ENCODE measurements at places on chromosomes 5 and 9.
A peak's percentile ranks its signal among the peaks of the same experiment; 100 is the strongest.

DNA sequence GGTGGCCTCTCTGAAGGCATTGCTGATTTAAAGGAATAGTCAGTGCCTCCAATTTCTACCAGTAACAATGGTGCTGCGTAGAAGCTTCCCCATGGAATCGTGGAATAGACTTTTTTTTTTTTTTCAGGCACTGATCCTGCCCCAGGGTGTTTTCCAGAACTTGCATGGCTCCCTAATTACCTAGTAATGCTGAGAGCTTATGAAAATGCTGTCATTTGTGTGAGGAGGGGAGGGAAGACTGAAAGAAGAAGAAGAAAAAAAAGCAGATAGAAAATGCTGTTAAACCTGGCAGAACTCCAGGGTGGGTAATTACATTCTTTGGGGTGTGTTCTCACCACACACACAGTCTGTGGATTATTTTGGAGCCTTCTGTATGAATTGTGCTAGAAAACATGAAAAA lies 4.8 kb upstream of the GRIA1 start:
- no peak for DNase-seq

DNA sequence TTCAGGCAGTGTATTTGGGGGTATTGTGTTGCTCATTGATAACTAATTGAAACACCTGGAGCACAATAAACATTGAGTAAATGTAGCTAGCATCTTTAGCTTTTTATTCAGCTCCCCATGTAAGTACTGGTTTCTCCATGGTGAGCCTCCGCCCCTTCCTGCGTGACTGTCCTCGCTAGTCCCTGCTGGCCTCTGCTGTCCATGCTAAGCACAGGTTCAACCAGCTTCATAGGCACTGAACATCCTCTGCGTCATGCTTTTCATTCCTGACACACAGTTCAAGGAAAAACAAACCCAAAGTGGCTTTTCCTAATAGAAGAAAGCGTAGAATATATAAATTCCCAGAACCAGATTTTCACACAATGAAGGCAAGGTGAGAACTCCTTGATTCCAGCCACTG lies 27.3 kb upstream of the DAP start:
- no peak for DNase-seq

DNA sequence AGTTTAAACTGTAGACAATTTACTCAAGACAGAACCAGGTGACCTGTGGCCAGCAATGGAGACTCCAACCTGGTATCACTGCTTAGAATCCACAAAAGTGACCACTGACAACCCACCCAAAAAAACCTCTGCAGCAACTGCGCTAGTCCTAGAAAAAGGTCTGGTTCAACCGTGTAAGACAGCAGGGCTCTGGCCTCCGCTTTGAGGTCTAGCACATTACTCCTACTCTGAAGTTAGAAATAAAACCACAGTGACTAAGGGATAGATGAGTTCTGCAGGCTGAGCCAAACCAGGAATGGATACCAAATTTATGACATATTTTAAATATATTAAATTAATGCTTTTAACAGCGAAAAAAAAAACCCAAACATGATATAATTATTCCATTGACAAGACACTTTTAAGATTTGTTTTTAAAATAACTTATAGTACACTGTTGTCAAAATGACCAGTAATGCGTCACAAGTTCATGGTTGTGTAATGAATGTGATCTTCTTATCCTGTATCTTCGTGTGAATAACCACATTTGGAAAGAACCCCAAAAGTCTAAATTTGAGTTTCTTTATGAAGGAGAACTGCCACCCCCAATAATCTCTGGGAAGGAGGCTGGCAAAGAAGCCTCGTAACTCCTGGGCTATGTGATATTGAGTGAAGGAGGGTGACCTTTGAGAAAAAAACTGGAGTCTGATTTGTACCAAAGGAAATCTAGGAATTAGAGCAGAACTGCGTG lies 101.9 kb upstream of the SLC44A1 start:
- peak; percentile 80 for DNase-seq

DNA sequence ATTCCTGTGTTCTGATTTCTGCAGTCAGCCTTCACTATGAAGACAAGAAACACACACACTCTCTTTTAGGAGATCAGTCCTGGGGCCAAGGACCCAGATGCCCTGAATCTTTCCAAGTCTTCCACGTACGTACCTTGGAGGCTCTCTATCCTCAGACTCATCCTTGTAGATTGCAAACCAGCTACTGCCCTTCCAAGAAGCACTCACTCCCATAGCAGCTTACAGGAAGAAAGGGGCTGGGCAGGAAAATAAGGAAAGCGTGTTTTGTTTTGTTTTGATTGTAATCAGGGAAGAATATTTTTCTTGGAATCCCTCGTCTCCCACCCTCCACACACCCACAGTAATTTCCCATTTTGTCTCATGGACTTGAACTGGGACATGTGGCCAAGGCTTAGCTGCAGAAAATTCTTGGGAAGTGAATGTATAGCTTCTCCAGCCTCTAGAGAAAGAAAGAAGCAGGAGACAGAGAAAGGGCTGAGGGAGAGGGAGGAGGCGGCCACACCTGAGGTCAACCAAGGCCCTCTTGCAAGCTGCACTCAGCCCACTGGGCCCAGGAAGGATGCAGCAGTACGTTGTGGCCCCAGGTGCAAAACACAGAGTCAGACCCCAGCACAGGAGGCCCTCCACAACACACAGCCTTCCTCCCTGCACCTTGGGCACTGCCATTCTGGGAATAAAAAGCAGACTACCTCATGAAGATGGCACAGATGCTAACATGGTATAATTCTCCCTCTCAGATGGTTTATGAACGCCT lies 29.9 kb downstream of the IRX2 start:
- no peak for DNase-seq

DNA sequence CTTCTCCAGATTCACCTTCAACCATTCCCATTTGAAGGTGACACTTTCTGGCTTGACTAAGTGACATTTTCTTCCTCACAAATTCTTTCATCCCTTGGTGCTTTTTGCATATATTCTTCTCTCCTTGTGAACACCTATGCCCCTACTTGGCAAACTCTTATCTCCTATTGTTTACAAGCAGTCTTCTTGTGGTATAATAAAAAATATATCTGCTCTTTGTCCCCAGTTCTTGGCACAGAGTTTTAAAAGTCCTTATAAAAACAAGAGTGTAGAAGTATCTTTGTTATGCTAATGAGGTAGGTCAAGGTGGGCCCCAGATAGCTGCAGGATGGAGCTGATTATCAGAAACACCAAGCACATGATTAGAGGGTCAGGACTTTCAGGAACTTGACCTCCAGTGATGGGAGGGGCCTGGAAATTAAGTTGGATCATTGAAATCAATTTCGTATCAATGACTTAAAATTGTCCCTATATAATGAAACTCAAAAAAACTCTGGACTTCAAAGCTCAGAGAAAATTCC lies 38.0 kb downstream of the TMEM161B start:
- DNase-seq, result no peak

DNA sequence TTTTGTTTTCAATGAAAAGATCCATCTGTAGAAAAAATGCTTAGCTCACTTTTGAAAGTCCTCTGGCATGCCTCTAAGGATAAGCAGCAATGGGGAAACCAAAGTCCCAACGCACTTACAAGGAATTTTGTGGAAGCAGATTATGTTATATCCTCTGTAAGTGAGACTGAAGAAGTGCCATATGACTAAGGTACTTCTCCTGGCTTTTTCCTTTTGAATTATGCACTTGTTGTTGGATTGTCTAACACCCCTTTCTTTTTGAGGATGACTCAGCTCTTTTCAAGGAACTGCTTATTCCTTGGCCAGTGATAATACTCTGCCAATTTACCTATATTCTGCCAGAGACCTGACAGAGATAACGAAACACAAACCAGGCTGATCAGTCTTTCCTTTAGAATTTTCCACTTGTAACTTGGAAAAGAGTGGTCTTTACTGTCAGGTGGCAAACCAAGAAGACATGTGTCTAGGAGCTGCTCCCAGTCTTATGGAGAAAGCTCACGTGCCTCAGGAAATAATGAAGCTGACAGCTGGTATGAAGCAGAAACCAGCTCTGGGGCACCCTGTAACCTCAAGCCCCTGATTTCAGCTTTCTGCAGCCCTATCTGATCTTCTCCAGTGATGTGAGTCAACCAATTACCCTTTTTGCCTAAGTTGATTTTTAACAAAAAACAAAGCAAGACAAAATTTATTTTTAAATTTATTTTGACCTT lies 290.8 kb upstream of the FBXL7 start:
- DNase-seq, result no peak

DNA sequence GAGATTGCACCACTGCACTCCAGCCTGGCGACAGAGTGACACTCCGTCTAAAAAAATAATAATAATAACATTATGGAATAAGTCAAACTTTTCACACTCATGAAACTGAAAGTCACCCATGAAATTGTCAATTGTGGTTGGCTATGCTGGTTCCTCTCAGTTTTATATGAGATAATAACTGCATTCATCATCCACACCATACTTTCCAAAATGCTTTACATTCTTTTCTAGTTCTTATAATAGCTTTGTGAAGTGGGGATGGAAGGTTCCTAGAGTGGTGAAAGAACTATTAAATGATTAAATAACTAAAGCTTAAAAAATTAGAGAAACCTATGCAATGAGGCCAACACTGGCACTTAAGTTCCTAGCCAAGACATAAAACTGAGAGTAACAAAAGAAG lies 12.6 kb upstream of the ASPN start:
- no peak for DNase-seq

- DNase-seq, result no peak
These were observed 47.9 kb upstream of the ST8SIA4 start for GRCh38 chr5:100950985-100951384.

DNA sequence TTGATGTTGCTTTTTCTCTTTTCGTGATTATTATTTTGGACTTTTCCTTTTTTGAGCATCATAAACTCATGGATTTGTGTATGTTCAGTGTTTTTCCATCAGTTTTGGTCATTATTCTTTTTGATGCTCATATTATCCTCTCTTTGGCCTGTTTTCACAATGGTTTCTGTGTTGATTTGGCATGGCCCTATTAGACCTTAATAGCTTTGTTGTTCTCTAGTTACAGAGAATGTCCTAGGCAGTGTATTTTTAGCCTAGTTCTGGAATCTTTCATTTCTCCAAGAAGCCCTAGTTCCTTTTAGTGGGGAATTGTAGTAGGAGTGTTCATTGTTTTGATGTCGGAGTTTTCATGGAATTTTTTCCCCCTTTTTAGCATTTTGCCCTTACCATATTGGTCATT lies 41.3 kb upstream of the ROPN1L start:
- no peak for DNase-seq

- DNase-seq, result no peak
These were observed 13.4 kb upstream of the ACSL6 start for GRCh38 chr5:132024789-132025402.

DNA sequence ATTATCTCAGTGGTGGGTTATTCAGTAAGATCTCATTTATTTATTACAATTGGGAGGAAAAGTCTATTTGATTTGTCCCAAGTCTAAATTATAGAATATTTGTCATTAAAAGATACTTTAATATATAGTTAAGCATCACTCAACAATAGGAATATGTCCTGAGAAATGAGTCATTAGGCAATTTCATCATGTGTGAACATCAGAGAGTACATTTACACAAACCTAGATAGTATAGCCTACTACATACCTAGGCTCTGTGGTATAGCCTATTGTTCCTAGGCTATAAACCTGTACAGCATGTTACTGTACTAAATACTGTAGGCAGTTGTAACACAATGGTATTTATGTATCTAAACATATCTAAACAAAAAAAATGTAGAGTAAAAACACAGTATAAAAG lies 135.0 kb upstream of the RASA1 start:
- DNase-seq, result no peak
